ENCODE measurements at places on chromosomes 2 and 18.
A peak's percentile ranks its signal among the peaks of the same experiment; 100 is the strongest.

DNA sequence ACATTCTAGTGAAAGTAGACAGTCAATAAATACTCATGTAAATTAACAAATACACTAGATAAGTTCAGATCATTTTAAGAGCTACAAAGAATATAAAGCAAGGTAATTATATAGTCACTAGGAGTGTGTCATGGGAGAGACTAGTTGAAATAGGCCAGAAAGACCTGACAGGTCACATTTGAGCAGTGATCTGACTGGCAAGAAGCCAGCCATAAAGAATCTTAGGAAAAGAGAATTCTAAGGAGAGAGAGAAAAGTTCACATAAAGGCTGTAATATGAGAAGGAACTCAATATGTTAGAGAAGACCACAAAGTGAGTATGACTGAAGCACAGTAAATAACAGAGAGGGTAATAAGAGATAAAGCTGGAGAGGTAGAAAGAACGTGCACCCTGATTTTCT is 31.2 kb downstream of the VSNL1 start:
- DNase-seq = no peak

- DNase-seq = no peak
Observed at GRCh38 chr18:46754188-46754587, 2.7 kb downstream of the ST8SIA5 start.

- DNase-seq = no peak
Observed at GRCh38 chr2:63784461-63784860, 57.2 kb upstream of the UGP2 start.

DNA sequence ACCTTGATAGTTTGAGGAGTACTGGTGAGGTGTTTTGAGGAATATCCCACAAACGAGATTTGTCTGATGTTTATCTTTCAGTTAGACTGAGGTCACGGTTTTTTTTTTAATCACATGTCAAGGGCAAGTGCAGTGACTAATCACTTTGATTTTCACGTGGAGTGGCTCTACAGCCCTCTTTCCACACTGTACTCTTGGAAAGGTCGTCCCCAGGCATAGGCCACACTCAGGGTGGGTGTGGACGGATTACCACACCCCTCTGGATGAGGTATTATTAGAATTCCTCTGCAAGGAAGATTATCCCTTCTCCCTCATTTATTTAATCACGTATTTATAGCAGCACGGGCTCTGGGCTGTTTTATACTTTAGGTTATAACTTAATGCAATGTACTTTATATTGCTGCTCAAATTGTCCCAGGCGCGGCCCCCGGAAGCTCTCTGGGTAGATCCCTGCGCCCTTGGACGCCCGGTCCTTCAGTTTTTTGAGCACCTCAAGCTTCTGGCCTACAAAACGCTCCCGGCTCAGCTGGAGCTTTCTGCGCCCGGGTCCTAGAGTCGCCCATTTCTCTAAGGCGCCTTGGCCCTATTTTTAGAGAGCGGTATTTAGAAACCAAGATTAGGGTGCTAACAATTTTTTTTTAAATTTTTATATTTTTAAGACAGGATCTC is 515 bp upstream of the PLEKHB2 start:
- DNase-seq = no peak

GRCh38 chr2:29323301-29323700 is 208.1 kb downstream of the CLIP4 start:
- no peak for DNase-seq

DNA sequence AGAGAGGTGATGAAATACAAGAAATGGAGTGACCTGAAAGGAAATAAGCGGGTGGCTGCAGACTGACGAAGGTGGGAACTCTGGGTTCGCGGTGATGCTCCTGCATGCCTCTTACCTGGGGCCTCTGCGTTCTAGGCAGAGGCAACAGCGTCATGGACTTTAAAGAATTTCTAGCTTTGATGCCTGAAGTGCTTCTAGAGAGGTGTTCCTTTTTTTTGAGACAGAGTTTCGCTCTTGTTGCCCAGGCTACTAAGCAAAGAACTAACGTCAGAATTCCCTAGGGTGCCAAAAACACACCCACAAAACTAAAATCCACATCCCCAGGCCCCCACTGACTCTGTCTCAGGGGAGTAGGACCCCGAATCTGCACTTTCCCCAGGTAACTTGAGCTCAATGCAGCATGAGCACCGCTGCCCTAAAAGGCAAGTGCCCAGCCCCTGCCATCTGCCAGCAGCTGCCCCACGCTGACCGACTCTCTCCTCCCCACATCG is 110.5 kb upstream of the ID2 start:
- DNase-seq = no peak

- DNase-seq = no peak
Observed at GRCh38 chr2:122363885-122364284, 608.4 kb downstream of the TSN start.

DNA sequence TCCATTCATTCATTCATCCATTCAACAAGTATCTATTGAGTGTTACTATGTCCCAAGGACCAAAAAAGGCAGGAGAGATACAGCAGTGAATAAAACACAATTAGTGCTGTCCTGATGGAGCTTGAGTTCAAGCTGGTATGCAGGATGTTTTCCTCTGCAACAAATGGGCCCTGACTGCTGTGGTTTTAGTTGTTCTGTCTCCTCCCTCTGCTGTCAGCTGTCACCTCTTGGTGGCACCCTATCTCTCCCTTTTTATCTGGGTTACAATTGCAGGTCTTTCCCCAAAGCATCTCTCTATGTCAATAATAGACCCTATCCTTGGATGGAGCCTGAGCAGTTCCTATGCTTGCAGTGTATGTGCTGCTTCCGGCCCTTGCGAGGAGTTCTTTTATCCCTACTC is 304.8 kb downstream of the PDE11A start:
- DNase-seq = peak; percentile 20

DNA sequence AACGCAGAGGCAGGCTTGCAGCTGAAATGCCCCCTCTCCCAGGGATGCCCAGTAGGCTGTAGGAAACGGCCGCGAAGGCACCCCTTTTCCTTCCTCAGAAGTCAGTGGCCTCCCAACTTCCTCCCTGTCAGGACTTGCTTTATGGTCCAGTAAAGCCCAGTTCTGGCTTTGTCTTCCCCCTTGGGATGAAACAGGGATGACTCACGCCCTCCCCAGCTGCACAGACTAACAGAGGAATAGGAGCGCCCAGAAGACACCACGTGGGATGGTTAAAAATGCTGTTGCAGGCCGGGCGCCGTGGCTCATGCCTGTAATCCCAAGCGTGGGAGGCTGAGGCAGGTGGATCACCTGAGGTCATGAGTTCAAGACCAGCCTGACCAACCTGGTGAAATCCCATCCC is 6.9 kb downstream of the CREG2 start:
- DNase-seq = no peak

- no peak for DNase-seq
Observed at GRCh38 chr2:85468096-85468703, 49.7 kb downstream of the SH2D6 start.

DNA sequence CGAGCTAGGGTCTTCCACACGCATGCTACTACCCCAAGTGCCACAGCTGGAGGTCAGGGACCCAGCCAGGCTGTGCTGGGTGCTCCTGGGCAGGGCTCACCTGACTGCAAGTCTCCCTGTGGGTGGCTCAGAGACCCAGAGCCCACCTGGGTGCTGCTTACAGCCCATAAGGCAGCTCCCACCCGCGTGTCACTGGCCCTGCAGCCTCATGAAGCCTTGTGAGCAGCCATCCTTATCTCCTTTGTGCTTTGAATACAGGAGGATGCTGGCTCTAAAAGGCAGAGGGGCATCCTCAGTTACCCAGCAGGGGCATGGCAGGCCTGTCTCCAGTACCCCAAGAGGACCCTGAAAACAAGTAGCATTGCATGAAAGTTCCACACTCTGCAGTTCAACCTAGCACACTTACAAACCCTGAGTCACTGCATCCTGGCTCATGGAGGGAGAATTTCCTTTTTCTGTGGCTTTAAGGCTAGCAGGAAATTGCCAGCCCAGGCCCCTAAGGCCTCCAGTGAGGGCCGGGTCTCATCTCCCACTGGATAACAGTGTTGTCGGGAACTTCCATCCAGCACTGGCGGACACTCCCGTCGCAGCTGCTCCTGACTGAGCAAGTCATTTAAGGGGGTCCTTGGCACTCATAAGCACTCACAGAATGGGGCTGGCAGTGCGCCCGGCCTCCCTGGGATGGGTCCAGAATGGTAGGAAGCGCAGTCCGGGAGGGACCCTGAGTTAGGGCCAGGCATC is 137.1 kb downstream of the RPIA start:
- DNase-seq = peak; percentile 3

DNA sequence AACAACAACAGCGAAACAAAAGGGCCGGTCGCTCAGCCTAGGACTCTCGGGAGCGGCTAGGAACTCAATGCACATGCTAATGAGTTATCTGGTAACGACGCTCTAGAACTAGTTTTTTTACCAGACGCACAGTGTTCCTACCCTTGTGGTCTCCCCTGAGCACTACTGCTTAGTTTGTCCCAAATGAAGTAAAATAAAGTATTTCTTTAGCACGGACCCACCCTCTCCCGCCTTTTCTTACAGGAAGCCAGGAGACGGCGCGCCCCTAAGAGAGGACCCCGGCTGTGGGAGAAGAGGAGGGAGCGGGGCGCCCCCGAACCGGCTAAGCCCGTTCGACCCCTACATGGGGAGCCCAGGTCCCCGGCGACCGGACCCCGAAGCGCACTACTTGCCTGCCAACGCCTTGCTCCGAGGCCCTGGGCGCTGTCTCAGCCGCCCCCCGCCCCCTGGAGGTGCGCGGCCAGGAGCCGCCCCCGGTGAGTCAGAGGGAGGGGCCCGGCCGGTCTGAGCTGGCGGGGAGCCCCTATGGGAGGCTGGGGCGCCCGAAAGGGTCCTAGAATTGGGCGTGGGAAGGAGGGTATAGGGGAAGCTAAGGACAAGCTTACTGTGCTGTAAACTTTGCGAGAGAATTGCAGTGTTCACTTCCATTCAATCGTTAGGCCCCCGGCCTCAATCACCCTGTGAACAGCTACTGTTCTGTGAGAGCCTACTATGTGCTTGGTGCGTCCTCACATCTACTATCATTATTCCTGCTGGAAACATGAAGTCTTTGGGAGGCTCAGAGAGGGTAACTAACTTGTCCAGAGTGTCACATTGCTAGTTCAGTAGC is 3.6 kb upstream of the CAPG start:
- DNase-seq = no peak

GRCh38 chr2:200479692-200480265 is 30.1 kb downstream of the KCTD18 start:
- no peak for DNase-seq

DNA sequence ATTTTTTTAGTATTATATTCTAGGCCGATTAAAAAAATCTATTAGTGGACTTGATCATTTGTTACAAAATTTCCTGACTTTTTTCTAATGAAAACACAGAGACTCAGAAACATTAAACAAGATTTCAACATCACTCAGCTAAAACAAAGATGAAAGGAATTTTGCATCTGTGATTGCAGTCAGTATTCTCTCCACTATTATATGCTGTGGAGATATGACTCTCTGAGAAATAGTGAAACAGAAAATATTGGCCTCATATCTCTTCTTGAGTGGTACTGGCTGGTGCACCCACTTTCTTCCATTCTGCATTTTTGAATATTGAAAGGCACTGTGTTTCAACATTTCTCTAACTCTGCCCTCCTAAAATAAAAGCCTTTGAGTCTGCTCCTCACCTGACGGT is 914.2 kb downstream of the TSN start:
- DNase-seq = no peak

GRCh38 chr2:36134281-36134680 is 221.3 kb upstream of the CRIM1 start:
- DNase-seq = no peak

GRCh38 chr2:191415101-191415500 is 169.9 kb downstream of the MYO1B start:
- no peak for DNase-seq

- no peak for DNase-seq
Observed at GRCh38 chr2:205218056-205218455, 464.2 kb upstream of the NRP2 start.

- DNase-seq = peak; percentile 51
Observed at GRCh38 chr18:53698907-53699306, 525.6 kb downstream of the MBD2 start.

GRCh38 chr2:218959141-218959731 is at the start of gene CDK5R2:
Gene CDK5R2, plus strand, starts transcription at chr2:218959666. Its CDS starts 155 bp downstream, at chr2:218959821.
- DNase-seq = peak; percentile 59

DNA sequence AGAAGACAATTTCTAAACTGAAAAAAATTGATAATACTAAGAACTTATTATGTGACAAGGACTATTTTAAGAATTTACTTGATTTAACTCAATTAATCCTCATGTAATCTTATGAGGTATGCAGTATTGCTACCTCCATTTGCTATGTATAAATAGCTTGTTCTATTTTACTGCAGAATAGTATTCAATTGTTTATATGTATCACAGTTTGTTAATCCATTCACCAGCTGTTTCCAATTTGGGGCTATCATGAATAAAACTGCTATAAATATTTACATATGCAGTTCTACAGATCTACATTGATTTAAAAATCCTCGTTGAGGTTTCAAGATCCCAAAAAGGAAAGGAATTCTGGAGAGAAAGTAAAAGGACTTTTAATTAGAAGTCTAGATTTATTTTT is 54.8 kb upstream of the DOCK10 start:
- DNase-seq = no peak

- DNase-seq = no peak
Observed at GRCh38 chr2:83388804-83389203, 1070.3 kb downstream of the SUCLG1 start.

GRCh38 chr2:127220102-127220767 is at the start of gene CYP27C1:
Gene CYP27C1, minus strand, starts transcription at chr2:127220299. Its CDS starts 29 bp downstream, at chr2:127220270.
- no peak for DNase-seq

GRCh38 chr18:57696271-57696670 is 74.6 kb upstream of the NARS1 start:
- DNase-seq = no peak

- DNase-seq = no peak
Observed at GRCh38 chr2:238461491-238461890, 34.8 kb downstream of the ASB1 start.

- peak; percentile 89 for DNase-seq
Observed at GRCh38 chr18:3451183-3451988, 1.4 kb downstream of the TGIF1 start.

DNA sequence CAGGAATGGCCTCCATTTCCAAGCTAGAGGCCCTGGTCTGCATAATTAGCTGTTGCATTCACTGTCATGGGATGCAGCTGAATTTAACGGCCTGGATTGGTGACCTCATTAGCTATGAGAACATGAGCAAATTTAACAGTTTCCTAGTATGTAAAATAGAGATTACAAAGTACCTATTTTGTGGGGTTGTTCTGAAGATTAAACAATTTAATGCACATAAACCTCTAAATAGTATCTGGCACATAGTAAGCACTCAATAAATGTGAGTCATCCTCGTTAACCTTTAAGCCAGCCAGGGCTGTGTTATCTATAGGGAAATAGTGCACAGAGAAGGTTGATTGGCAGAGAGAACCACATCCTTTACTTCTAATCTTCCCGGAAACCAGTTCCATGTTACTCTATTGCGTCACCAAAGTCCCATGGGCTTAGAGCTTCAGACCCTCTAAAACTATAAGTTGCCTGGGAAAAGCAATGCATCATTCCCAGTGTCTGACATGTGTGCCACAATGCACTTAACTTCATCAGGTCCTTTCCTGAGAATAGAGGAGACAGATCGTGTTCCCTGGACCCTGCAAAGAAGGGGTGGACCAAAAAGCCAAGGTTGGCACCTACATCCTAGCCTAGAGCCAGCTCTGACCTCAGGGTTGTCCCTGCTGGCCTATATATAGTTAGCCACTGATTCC is 196.5 kb downstream of the LNPK start:
- DNase-seq = no peak

GRCh38 chr18:80252136-80252535 is 4.8 kb upstream of the PARD6G start:
- no peak for DNase-seq

GRCh38 chr18:48851599-48851960 is 99.2 kb downstream of the SMAD7 start:
- peak; percentile 80 for DNase-seq
